ENCODE measurements at places on chromosomes 4 and X.
A peak's percentile ranks its signal among the peaks of the same experiment; 100 is the strongest.

DNA sequence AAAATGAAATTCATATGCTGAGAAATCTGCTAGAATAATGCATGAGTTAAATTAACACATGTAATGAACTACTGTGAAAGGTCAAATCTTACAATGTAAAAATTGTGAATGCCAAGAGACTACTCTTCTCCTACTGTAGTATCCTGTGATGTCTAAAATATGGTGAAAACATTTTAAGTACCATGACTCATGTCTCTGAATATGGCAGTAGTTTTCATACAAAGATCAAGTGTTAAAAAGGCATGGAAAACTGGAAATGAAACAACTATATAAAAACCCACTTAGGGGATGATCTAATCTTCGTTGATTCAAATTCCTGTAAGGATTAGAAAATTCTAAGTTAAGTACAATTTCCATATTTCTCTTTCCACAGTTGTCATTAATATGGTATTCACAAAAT lies 221.3 kb downstream of the PPP3CA start:
- DNase-seq = peak; percentile 34

GRCh38 chr4:87150498-87151261 lies 69.7 kb downstream of the KLHL8 start:
- peak; percentile 63 for DNase-seq

DNA sequence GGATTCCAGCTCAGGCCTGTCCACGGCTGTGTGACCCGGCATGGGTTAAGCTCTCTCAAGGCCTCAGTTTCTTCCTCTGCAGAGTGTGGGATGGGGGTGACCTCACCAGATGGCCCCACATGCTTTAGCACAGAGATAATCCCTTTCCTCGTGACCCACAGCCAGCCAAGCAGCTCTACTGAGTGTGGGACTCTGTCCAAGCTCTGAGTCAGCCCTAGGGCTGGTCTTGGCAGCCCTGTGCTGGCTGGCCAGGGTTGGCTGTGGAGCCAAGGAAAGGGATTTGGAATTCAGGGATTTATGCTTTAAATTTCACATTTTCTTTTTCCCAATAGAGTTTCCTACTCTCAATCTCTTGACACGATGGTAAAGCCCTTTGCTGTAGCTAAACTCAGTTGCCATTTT lies 19.7 kb upstream of the SPON2 start:
- peak; percentile 89 for DNase-seq

- DNase-seq = peak; percentile 20
Measured at GRCh38 chr4:138225477-138225876, 16.7 kb downstream of the SLC7A11 start.

- DNase-seq = no peak
Measured at GRCh38 chr4:47128991-47129390, 97.6 kb downstream of the GABRB1 start.

DNA sequence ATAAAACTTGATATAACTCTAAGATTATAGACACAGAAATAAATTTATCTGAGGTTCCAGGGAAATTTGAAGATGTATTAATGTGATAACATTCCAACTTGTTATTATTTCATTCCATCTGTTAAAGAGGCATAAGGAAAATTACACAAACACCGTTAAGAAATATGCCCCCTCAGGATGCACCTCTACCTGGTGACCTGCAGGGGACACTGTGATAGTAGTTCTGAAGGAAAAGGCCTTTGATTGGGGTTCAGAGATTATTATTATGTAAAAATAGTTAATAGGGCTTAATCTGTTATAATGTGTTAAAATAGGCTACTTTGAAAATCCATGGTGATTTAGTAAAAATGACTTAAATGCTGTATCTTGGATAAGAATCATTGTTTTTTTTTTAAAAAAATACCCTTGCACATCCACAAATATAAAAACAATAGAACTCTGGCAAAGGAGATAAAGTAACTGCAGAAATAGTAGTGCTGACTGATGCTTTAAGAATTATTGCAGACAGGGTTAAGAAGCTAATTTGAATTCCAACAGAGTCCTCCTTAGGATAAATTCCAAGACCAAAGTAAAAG lies 6.1 kb upstream of the ABRAXAS1 start:
- DNase-seq = no peak

DNA sequence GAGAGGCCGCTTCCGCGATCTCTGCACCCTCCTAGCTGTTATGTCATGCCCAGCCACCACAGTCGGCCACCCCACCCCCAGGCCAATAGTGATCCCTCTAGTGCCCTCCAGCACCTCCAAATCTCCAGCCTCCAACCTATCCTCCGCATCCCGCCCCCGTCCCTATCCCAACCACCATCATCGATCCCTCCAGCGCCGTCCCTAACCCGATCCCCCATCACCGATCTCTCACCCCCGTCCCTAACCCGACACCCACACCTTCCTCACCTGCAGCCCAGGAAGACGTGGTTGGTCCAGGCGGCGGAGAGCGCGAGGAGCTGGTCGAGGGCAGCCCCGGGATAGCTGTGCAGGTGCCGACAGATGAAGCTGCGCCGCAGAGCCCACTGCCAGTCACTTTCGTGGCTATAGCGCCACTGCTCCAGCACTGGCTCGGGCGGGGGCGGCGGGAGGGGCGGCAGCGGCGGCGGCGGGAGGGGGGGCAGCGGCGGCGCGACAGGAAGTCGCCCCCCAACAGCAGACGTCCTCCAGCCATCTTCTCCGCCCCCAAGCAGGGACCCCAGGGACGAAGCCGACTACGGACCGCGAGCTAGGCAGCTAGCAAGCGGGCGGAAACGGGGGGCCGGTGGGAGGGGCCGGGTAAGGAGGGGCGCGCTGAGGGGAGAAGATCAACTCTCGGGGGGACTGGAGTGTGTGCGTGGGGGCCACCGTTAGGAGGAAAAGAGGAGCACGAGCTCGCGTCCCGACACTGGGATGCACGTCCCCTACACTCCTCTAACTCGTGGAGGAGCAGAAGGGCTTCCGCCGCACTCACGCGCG lies 552 bp downstream of the NKRF start:
- DNase-seq = no peak

DNA sequence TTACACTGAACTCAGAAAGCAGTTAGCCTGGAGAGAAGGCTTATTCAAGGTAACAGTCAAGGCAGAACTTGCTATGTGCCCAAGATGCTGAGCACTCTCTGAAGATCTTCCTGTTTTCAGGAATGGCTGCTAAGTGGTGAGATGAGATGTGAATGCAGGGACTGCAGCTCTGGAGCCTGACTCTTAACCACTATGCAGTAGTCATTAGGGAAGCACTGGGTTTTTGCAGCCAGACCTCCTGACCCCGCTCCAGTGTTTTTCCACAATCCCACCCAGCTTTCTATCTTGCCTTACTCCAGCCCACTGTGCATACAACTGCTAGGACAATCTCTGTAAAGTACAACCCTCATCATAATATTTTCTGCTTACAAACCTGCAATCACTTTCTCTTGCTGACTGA lies 95.2 kb upstream of the LNX1 start:
- DNase-seq = peak; percentile 31

GRCh38 chr4:40221744-40222143 lies 24.9 kb downstream of the RHOH start:
- no peak for DNase-seq

DNA sequence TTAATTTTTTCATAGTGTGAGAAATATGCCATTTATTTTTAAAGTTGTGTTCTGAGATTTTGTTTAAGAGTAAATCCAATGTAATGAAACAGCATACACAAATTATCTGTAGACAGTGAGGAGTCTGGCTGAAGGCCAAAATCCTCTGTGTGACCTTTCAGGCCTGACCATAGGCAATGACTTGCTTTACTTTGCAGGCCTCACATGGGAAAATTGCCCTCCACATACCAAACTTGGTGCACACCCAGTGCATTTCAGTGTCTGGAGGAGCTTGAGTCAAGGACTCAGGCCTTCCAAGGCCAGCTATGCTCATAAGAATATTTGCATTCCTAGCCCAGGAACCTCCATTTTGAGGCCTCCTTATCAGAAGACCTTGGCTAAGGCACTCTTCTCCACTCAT lies 430.1 kb downstream of the GABRG1 start:
- peak; percentile 17 for DNase-seq

GRCh38 chrX:154082396-154083125 lies 15.0 kb downstream of the MECP2 start:
- DNase-seq = peak; percentile 29

DNA sequence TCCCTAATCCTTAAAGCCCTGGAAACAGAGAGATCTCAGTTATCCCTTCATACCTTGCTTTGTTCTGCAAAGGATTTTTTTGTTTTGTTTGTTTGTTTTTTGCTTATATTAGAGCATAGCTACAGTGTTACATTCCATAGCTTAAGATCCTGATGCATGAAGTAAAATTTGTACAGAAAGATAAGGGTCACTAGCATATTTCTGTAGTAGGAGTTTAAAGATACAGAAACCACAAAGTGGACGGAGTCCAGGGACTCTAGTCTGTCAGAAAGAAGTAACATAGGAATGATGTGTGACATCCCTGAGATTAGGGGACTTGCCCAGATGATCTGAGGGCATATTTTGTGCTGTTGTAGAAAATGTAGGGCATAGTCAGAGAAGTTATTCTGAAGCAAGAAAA lies 151.9 kb upstream of the PLAC1 start:
- DNase-seq = no peak

GRCh38 chr4:80540349-80540748 lies 204.8 kb downstream of the CFAP299 start:
- no peak for DNase-seq

DNA sequence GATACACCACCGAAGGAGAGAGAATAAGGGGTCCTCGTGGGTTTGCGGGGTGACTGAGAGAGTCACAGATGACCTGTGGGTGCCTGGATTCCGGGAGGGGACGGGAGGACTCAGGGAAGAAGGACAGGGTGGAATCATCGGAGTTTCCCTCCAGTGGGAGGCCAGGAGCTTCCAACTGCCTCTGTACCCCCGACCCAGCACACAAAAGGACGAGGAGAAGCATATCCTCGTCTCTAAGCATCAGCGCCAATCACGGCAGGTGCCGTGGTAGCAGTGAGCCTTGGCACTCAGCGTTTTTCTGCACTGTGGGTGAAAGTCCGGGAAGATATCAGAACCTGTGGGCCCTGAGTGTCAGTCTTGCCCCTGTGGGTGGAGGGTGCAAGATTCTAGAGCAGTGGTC lies 62.0 kb downstream of the ASMT start:
- DNase-seq = no peak

DNA sequence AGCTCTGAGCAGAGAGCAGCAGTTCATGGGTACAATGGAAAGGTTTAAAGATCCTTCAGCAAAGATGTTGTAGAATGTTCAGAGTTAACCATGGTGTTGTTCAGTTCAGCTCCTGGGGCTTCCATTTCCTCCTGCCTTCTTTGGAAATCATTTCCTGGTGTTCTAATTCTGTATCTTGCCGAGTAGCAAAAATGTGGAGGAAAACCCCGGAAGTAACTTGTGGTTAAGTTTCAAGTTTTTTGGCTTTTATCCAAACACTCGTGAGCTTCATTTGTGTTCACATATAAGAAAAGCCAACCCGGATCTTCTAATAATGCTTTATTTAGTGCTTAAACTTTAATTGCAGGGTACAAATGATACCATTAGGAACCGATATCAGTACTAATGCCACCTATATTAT lies 33.6 kb upstream of the ARX start:
- peak; percentile 29 for DNase-seq

DNA sequence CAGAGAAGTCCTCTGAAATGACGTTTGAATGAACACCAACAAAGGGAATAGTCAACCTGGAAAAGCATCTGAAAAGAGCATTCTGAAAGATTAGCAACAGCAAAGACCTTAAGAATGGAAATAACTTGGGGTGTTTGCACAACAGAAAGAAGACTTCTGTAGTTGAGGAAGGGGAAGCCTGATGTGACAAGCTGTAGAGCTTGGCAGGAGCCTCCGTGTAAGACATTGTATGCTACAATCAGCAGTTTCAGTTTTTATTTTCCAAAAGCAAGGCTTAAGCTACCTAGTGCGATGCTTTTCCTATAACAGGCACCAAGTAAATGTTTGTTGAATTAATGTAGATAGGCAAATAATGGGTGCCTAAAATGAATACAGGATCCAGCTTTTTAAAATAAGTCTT lies 484.0 kb downstream of the SPRY1 start:
- no peak for DNase-seq

DNA sequence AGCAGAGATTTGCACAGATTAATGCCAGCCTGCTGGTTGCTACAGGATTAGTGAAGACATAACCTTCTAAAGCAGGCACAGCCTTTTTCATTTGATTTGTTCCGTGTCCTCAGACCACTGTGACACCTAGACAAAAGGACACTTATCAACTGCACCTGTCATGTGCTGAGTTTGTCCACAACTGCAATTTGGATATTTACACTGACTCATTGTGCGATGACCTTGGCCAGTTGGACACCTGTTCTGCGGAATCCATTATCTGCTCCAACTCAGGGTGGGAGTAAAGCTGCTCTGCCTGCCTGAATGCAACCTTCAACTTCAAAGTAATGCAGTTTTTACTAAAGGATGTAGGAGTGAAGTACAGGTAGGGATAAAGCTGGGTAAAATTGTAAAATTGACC lies 4.1 kb upstream of the NR0B1 start:
- no peak for DNase-seq

DNA sequence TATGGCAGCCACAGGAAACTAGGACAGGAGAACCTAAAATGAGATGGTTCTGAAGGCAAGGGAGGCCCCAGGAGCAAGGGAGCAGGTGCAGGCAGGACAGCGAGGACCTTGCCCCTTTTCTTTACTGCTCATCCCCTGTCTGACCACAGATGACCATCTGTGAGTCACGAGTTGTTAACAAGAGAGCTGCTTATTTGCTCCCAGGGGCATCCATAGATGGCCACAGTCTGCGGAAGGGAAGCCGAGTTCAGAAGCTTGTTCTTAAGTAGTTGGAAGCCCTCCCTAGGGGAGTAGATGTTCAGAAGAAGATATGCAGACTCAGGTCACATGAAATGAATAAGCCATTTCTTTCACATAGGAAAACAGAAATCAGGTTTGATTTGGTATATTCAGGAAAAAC lies 69.4 kb downstream of the EVC2 start:
- DNase-seq = peak; percentile 38

DNA sequence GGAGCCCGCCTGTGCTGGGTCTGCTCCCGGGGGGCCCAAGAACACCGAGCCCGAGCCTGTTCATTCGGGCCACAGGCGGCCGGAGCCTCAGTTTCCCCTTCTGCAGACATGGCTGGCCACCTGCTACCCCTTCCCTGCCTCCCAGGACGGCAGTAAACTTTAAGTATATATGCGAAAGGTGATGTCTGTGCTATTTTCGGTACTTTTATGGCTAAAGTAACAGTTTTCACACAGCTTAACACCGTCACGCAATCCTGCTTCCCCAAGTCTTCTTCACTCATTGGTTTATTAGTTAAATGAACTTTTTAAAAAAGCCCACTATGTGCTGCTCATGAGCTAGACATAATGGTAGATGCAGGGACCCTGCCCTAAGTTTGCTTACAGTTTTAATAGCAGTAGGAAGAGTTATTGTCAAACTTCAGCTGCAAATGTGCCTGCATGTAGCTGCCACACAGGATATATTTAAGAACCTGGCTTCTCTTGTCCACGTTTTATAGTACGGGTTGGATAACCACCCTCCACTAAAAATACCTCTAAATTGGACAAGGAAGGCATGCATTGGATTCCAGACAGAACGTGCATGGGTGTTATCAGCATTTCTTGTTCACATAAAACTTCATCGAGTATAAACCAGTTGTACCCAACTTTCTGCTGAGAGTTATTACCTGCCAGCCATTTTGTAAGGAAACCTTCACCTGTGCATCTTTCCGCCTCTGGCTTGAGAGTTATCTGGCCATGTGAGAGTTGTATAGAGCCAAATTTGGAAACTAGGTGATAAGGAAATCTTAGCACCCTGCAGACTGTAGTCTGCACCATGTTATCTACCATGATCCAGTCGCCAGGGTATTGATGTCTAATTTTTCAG lies 741 bp downstream of the ANAPC4 start:
- DNase-seq = peak; percentile 3

- no peak for DNase-seq
Measured at GRCh38 chr4:11420327-11420726, 8.4 kb downstream of the HS3ST1 start.

GRCh38 chr4:17898553-17899055 lies 87.8 kb downstream of the NCAPG start:
- no peak for DNase-seq
